ENCODE measurements at places on chromosomes 16 and 17.
A peak's percentile ranks its signal among the peaks of the same experiment; 100 is the strongest.

- DNase-seq, result no peak
Measured at GRCh38 chr17:31431098-31431851, 39.8 kb downstream of the RAB11FIP4 start.

DNA sequence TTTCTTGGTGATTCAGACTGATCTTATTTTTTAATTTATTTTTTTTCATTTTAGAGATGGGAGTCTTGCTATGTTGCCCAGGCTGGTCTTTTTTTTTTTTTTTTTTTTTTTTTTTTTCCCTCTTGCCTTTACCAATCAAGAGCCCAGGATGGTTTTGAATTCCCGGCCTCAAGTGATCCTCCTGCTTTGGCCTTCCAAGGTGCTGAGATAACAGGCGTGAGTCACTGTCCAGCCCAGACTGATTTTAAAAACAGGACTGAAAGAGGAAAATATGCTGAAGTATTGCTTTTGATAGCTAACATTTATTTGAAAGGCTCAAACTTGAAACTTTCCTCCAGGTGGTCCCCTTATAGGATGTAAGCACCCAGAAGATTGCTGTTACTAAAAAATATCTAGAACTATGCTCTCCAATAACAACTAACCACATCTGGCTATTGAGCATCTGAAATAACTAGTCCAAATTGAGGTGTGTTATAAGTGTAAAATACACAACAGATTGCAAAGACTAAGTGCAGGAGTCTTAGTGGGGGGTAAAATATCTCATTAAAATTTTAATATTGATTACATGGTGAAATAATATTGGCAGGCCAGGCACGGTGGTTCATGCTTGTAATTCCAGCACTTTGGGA lies 15.8 kb upstream of the BRIP1 start:
- no peak for DNase-seq

DNA sequence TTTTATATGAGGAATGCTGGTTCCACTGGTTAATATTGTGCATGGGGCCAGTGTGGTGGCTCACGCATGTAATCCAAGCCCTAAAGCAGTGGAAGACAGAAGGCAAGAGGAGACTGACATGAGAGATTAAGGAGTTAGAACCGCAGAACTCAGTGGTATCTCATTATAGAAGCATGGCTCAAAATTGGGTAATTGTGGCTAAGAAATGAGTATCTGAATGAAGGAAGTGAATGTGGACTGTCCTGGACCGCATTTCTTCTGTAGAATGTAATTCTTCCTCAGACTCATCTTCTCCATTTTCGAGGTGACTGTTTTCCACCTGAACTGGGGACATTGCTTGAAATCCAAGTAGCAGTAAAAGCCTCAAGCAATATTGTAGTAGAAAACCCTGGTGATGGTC lies 42.6 kb upstream of the CDR2 start:
- no peak for DNase-seq

GRCh38 chr16:67173808-67174705 lies 3.7 kb downstream of the NOL3 start:
- DNase-seq, result no peak

- DNase-seq, result no peak
Measured at GRCh38 chr16:66386629-66387622, 20.4 kb downstream of the CDH5 start.

DNA sequence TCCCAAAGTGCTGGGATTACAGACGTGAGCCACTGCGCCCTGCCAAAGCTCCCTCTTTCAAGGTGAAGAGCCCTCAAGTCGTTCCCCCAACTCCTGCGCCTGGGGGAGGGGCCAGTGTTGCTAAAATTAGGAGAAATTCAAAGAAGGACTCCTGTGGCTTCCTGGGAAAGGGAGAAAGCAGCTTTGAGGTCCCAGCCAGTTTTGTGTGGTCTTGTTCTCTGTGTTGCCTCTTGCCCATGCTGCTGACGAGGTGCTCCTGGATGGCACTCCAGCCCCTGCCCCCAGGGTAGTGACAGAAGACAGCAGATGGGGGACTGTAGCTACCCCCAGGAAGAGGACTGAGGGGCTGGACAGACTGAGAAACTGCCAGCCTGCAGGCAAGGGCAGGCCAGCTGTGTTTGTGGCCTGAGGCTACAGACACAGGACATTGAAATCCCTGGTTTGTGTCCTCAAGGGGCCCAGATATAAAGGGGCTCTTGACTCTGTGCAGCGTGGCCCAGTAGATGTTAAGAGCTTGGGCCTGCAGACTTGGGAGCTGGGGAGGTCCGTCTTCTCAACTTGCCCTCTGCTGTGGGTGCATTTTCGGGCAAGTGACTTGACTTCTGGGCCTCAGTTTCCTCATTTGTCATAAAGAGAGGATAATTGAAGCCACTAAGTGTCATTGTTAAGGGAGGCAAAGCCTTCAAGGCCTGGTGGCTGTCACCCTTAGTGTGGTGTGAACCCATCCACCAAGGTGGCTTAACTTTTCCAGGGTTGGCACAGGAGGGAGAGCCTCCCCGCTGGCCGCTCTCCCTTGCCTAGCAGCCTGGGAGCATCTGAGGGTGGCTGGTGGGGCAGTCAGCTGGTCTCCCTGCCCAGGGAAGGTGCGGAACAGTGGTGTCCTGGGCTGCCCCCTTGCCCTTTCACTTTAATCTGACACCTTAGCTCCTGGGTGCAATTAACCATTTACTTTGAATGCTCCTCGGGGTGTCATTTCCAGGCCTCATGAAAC lies 4.1 kb downstream of the UBALD2 start:
- DNase-seq, result no peak

- no peak for DNase-seq
Measured at GRCh38 chr17:73998653-73999645, 204.5 kb upstream of the RPL38 start.

DNA sequence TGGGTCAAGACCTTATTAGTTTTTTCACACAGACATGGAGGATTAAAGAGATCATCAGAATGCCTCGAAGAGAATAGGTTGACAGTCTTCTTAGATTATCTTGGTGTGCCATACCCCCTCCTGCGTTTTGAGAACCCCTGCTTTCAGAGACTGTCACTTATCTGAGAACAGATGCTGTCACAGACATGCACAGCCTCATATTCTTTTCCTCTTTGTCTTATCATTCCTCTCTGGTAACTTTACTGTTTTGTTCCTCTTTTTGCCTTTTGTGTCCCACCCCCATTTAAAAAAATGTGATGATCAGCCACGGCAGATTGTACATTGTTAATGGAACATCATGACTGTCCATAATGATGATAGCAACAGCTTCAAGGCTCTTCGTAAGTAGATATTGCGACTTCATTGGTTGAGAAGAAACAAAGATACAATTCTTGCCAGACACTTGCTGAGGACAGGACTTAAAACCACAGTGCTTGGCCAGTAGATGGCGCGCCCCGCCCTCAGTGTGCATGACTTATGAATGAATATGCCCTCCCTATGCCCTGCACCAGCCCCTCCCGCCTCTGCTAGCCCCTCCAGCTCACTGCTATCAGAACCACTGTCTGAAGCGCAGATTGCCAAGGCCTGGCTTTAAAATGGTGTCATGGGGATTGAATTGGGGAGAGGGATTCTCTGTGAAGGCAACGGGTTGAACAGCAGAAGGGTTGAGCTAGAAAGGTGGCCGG lies 2.6 kb upstream of the PITPNC1 start:
- DNase-seq, result peak; percentile 42

DNA sequence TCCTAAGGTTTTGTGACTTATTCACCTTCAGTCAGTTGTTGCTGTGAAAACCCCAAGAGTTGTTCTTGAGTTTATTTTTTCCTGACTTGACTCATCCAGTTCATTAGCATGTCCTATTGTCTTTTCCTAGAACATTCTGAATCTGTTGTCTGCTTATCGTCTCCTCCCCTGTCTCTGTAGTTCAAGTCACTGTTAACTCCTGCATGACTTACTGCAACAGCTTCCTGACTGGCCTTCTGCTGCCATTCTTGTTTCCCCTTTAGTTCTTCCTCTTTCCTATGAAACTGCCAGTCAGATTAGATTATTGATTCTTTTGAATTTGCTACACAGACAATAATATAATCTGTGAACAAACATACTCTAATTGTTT lies 161.5 kb downstream of the FTO start:
- no peak for DNase-seq
